EL (cell line): ENCODE measurements at places on chromosomes 2 and 18.

DNA sequence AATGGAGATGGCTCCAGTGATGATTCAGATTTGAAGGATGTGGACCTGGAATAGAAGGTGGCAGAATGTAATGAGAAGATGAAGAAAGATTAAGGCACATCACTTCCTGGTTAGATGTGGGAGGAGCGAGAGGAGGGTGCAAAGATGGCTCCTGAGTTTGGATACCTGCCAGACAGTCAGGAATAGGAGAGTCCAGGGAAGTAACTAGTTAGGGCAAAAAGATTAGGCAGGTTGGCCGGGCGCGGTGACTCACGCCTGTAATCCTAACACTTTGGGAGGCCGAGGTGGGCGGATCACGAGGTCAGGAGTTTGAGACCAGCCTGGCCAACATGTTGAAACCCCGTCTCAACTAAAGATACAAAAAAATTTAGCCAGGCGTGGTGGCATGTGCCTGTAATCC, 5.6 kb downstream of the C2orf74 start:
- no peak for DNase-seq

GRCh38 chr2:3867469-3867868, 164.1 kb downstream of the DCDC2C start:
- DNase-seq, result no peak

GRCh38 chr2:12052796-12053195, 306.4 kb downstream of the LPIN1 start:
- DNase-seq, result no peak

- DNase-seq, result no peak
Observed at GRCh38 chr2:23423062-23423872, 38.3 kb downstream of the KLHL29 start.
